ENCODE measurements at places on chromosomes 6 and 20.

GRCh38 chr6:148272597-148272996, 70.0 kb upstream of the SASH1 start:
- DNase-seq, result no peak

GRCh38 chr6:53929041-53929820, 134.4 kb downstream of the LRRC1 start:
- DNase-seq, result peak; percentile 40

DNA sequence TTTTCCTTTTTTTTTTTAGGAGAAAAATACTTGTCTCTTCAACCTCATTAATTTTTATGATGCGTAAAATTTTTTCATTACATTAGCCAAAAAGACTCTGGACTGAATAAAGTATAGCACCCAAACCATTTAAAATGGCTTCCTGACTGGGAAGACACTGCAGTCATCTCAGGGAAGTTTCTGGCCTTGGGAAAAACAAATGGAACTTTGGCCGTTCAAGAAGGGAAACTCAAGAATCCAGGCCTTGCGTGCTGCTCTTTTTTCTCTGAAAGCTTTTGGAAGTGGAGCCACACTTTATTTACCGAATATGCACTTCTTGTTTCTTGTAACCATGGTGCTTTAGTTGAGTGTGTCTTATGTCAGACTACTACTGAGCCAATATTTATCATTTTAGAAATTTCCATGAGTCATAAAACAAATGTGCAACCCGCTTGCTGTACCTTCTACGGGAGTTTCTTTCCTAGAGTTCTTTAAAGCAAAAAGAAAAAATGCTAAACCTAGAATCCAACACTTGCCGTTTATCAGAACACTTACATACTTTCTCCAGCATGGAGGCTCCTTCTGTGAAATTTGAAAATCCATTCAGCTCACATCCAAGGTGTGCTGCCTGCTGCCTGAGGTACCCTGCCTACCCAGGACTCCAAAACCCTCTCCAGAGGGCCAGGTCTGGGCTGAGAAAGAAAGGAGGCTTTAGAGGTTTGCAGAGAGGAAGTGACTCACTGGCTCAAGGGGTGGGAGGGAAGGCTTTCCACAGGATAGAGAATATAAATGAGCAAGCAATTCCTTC, 11.5 kb upstream of the DSTN start:
- DNase-seq, result peak; percentile 86

GRCh38 chr6:117194978-117195377, 70.4 kb upstream of the VGLL2 start:
- DNase-seq, result no peak

DNA sequence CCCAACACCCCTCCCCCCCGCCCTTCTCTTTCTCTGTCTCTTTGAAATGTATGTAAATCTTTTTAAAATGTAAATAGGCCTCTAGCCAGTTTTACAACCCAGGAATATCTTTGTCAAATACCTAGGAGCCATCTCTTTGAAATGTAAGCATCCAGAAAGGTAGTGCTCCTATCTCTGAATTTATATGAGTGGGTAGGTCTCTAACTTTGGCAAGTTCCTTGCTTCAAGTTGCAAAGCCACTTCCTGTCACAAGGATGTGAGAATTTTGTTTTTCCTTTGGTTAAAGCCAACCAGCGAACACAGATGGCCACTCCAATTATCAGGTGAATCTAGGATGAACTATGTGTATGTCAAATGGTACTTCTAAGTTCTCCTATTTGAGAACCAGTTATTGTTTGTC, 6.2 kb upstream of the DEFB132 start:
- no peak for DNase-seq

- no peak for DNase-seq
Measured at GRCh38 chr6:138614151-138614550, 114.9 kb upstream of the NHSL1 start.
